ENCODE measurements at places on chromosomes 11 and 22. TPM values are rescaled to one million over a fixed set of nuclear protein-coding genes. Genes with fewer than 3 reads are reported as not detected.

The GAL3ST1 gene
- polyA plus RNA-seq: 44.6 TPM

GRCh38 chr22:26536056-26536761 is 23.9 kb upstream of the TFIP11 start:
- no peak for DNase-seq

The TBX10 gene
- 0.15 TPM for polyA plus RNA-seq

The UPK3A gene
- 2.0 TPM for polyA plus RNA-seq

The FSHB gene
- polyA plus RNA-seq: not detected

GRCh38 chr11:63705526-63705925 is 24.2 kb downstream of the RTN3 start:
- no peak for DNase-seq

DNA sequence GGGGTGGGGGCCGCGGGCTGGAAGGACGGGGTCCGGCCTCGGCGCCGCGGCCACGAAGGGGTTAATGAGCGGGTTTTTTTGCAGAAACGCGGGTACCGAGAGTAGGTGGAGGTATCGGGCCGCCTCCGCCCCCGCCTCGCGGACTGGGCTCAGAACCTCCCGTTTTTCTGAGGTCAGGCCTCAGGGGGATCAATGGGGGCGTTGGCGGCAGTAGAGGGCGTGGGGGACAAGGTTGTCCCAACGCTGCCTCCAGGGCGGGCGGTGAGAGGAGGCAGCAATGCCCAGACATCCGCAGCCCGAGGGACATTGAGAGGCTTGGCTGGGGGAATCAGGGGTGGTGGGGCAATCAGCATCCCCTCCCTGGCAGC is 34.8 kb upstream of the PRODH start:
- DNase-seq: no peak

GRCh38 chr11:65854161-65854592 is 3.8 kb downstream of the CFL1 start:
- no peak for DNase-seq

The OR5B21 gene
- not detected for polyA plus RNA-seq

GRCh38 chr11:21634956-21635355 is 557.9 kb upstream of the ANO5 start:
- DNase-seq: no peak

- no peak for DNase-seq
Observed at GRCh38 chr11:27938011-27938410, 169.9 kb downstream of the KIF18A start.

DNA sequence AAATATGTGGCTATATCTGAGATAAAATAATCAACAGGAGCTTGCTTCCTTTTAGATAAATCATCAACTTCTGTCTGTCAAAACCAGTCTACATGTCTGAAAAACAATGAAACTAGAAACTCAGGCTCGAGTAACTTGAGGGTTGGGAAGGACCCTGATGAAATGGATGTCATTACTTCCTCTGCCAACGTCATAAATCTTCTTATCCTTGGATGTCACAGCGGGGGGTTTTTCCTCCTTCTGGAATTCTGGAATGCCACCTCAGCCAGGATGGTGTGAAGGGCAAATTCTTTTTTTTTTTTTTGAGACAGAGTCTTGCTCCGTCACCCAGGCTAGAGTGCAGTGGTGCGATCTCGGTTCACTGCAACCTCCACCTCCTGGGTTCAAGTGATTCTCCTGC is 13.4 kb downstream of the LGR4 start:
- DNase-seq: no peak

- DNase-seq: no peak
Observed at GRCh38 chr11:69460540-69461257, 20.8 kb upstream of the LINC01488 start.

The LIMK2 gene
- 47.6 TPM for polyA plus RNA-seq

The IFTAP gene
- 43.4 TPM for polyA plus RNA-seq

The CARD16 gene
- polyA plus RNA-seq: 2.2 TPM

DNA sequence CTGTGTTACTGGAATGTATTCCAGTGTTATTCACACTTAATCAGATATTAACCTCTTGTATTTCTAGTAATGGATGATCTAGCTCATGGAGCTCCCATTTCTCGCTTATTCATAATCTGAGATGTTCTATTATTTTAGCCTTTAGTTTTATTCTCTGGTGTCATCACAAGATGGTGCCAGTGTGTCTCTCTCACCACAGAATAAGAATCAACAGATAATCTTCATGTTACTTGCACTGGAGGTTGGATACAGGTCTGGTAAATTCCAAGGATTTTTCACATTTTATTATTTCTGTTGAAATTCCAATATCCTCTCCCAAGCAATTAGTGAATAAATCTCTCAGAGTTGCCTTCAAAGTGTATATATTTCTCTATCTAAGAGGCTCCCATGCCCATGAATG is 74.6 kb downstream of the CASP12 start:
- DNase-seq: no peak

- no peak for DNase-seq
Observed at GRCh38 chr22:30717331-30717921, 22.8 kb downstream of the OSBP2 start.

GRCh38 chr11:65793625-65794400 is 7.0 kb downstream of the OVOL1 start:
- no peak for DNase-seq

The MUC6 gene
- polyA plus RNA-seq: 25.6 TPM

The SAA1 gene
- polyA plus RNA-seq: not detected

GRCh38 chr11:119728211-119728626 is 781 bp downstream of the NECTIN1 start:
- no peak for DNase-seq

DNA sequence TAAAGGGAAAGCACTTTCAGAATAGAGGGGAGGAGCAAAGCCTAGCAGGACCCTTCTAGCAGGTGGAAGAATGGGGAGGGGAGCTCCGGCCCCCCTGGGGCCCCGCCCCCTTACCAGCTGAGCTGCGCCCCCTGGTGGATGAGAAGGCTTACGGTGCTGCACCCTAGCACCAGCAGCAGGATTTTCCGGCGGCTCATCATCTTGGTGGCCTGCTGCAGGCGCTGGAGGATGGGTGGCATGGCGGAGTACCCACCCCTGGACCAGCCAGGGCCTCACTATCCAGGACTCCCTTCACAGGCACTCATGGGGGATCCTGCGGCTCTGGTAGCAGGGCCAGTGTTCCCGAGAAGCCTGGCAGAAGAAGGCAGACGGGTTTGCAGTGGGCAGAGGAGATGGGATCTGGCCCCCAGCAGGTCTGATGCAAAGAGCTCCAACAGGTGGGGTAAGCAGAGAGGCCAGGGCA is 3.8 kb downstream of the GAL3ST3 start:
- DNase-seq: peak; percentile 64

- no peak for DNase-seq
Observed at GRCh38 chr11:59898650-59899049, 20.1 kb downstream of the OOSP3 start.

GRCh38 chr11:120918257-120918656 is 105.6 kb upstream of the TBCEL start:
- DNase-seq: no peak

The CCDC89 gene
- 3.1 TPM for polyA plus RNA-seq

- peak; percentile 86 for DNase-seq
Observed at GRCh38 chr11:116499396-116500003, 273.3 kb downstream of the BUD13 start.

- no peak for DNase-seq
Observed at GRCh38 chr11:68181719-68182451, 31.2 kb downstream of the KMT5B start.

DNA sequence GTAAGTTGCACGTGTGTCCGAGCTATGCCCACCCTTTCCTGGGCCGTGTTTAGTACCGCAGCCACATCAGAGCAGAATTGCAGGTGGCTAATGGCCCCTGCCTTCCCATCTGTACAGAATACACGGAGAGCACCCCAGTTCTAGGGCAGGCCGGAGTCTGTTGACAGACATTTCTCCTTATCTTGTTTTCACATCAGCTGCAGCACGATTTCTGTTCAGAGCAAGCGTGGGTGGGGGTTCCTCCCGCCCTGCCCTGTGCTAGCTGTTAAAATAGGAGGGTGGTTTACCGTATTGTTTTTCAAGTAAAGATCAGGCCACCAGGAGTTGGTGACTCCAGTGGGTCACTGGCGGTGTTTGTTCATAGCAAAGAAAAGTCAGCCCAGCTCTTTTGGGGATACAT is 41.1 kb downstream of the UBASH3B start:
- no peak for DNase-seq

DNA sequence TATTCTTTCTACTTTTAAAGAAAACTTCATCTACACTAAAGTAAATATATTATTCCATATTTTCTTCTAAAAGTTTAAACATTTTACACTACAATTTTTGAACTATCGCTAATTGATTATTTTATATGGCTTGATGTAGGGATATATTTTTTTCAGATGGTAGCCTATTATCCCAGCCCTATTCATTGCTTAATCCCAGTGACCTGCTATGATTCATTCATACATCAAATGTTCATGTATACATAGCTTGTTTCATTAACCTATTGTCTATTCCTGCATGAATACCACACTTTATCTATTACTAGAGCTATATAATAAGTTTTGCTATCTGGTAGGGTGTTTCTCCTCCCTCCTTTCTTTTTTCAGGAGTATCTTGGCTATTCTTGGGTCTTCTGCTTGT is 5.0 kb upstream of the ROBO4 start:
- no peak for DNase-seq

GRCh38 chr11:2837096-2837601 is 48.4 kb downstream of the CDKN1C start:
- DNase-seq: peak; percentile 87

- DNase-seq: no peak
Observed at GRCh38 chr11:11993839-11994238, 14.6 kb downstream of the DKK3 start.

The ZNF214 gene
- 11.5 TPM for polyA plus RNA-seq

DNA sequence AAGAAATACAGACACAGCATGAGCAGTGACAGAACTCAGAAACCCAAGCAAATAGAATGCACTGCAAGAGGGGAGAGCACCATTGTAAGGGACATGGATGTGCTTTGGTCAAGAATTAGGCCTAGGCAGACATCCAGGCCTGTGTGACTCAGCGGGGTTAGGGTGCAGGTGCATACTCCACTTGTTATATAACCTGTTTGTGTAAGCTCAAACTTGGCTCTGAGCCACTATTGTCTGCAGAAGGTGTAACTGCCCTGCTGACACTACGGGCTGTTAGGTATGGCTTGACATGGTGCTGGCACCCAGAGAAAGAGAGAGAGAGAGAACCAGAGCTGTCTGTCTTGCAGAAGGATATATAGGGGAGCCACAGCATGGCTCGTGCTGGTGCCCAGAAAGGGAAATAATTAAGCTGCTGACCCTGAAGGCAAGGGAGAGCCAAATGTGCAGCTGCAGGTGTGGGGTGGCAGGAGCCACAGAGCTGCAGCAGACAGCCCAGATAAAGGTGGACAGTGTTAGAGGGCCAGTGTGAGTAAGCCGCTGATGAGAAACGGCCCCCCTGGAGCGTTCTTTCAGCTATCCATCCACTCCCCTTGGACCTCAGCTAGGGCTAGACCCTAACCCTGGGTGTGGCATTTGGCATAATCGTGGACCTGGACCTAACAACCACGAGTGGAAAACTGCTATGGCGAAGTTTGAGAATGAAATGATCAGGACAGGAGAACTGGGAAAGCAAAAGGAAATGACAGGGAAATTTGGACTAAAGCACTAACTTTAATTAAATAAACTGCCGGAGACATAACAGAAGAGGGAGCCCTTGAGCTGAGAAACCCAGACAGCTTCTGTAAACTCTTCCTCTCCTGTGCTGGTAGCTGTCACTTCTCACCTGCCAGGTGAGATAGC is 253.0 kb upstream of the CCDC179 start:
- DNase-seq: peak; percentile 60

- DNase-seq: no peak
Observed at GRCh38 chr11:17224727-17225126, 16.9 kb upstream of the PIK3C2A start.

- no peak for DNase-seq
Observed at GRCh38 chr22:36790648-36791047, 14.7 kb upstream of the IFT27 start.

- no peak for DNase-seq
Observed at GRCh38 chr22:45549762-45550378, 47.2 kb downstream of the FBLN1 start.

GRCh38 chr11:46609386-46609785 is 7.6 kb downstream of the HARBI1 start:
- DNase-seq: no peak

DNA sequence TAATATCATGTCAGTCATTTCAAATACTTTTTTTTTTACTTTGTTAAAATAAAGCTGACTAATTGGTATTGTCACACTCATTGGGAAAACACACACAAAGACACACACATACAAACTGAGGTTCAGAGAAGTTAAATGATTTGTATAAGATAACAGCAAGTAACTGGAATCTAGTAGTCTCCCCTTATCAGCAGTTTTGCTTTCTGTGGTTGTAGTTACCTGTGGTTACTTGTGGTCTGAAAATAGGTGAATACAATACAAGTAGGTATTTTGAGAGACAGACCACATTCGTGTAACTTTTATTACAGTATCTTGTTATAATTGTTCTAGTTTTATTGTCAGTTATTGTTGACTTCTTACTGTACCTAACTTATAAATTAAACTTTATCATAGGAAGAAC is 610.9 kb downstream of the CNTN5 start:
- DNase-seq: no peak

DNA sequence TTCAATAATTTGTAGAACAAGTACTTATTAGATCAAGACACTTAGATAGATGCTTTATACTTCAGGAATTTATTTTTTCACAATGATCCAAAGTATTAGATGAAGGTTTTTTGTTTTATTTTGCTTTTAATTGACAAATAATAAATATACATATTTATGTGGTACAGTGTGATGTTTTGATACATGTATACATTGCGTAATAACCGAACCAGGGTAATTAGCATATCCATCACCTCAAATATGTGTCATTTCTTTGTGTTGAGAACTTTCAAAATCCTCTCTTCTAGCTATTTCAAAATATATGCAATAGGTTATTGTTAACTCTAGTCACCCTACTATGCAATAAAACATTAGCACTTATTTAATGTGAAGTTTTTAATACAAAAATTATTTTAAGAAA is 21.4 kb downstream of the TRIM5 start:
- no peak for DNase-seq

GRCh38 chr11:64379160-64379559 is 20.2 kb downstream of the RPS6KA4 start:
- DNase-seq: no peak

DNA sequence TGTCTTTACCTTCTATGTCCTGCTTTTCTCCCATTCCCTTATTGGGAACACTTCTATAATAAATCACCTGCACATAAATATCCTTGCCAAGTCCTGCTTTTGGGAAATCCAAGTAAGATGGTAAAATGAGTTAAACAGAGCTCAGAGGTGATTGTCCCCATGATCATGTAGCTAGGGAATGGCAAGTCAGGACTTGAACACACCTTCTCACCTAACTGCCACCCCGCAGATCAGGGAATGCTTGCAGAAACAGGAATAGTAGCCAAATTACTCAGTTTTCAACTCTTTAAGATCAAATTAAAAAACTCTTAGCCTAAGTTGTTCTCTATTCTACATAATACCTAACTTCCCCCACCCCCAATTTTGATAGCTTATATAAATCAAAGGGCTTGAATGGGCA is 16.0 kb downstream of the OOSP3 start:
- no peak for DNase-seq

The OR8A1 gene
- polyA plus RNA-seq: not detected

- no peak for DNase-seq
Observed at GRCh38 chr11:100878474-100878873, 191.4 kb downstream of the ARHGAP42 start.

- DNase-seq: peak; percentile 91
Observed at GRCh38 chr22:43923631-43924464, at the start of gene PNPLA3. Gene PNPLA3, plus strand, starts transcription at chr22:43923805. Its CDS starts 107 bp downstream, at chr22:43923912.

The PTPRCAP gene
- 2.9 TPM for polyA plus RNA-seq

The SCGB2A2 gene
- not detected for polyA plus RNA-seq
